ENCODE measurements at places on chromosomes 11 and 22.

- DNase-seq, result no peak
Measured at GRCh38 chr11:6388748-6389147, 1.5 kb upstream of the SMPD1 start.

- no peak for DNase-seq
Measured at GRCh38 chr11:10042699-10043098, 251.3 kb downstream of the SBF2 start.

DNA sequence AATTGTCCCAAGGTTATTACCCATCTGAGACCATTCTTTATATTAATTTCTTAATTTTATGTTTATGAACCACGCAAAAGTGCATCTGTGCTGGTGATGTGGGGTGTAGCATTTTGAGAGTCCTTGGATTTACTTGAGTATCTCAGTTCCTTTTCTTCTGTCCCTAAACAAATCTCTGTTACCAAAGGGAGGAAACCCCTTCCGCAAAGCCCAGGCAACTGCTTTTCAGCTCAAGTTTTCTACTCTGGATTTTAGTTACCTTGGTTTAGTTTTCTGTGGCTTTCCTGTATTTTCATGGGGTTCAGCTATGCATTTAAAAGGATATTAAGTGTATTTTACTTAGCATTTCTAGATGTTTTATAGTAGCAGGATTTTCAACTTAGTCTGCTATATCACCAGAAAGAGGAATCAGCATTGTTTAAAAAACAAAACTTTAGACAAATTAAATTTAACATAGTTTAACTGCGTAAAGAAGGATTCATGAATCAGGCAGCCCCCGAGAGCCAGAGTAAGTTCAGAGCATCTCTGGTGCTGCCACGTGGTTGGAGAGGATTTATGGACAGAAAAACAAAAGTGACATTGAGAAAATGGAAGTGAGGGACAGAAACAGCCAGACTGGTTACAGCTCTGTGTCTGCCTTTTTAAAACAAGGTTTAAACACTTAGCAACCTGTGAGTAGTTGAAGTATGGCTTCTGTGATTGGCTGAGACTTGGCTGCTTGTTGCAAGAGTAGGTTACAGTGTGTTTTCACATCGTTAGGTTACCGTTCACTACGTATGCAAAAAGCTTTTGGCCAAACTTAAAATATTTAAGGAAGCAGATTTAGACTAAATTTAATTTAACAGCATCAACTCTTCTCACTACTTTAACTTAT is 9.6 kb downstream of the ADM start:
- no peak for DNase-seq

- no peak for DNase-seq
Measured at GRCh38 chr11:128878455-128878854, 11.4 kb upstream of the KCNJ1 start.

DNA sequence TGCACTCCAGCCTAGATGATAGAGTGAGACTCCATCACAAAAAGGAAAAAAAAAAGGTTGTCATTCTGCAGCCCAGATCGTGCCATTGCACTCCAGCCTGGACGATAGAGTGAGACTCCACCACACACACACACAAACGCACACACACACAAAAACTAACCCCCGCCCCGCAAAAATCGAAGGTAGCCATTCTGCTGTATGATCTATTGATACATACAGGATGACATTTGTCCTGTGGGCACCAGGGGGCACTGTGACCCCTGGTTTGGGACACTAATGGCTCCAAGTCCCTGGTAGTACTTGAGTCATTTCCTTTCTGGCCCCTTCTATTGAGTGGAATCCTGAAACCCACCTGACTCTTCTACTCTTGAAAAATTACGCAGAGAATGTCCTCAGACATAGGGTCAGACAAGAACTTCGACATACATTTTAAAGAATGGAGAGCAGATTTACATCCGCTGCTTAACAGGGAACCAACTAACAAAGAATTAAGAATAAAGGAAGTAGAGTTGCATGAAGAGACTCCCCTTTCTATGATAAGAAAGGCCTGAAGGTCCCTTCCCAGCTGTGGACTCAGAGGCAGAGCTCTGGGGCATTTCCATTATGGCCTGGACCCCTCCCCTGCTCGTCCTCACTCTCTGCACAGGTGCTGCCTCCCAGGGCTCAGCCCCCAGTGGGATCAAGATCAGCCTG is 35.0 kb upstream of the PRAME start:
- no peak for DNase-seq

GRCh38 chr11:48384670-48385069 is 18.4 kb upstream of the OR4C5 start:
- no peak for DNase-seq

- DNase-seq, result no peak
Measured at GRCh38 chr22:30596886-30597285, 5.2 kb upstream of the PES1 start.

- no peak for DNase-seq
Measured at GRCh38 chr22:46792061-46792796, 29.8 kb downstream of the TBC1D22A start.

Measured in left colon (tissue), 2 donors.